ENCODE measurements at places on chromosomes 1 and 21.

GRCh38 chr1:221704306-221704705 is 37.6 kb downstream of the DUSP10 start:
- no peak for DNase-seq

- DNase-seq: no peak
Measured at GRCh38 chr1:72734415-72734814, 452.1 kb upstream of the NEGR1 start.

GRCh38 chr1:3614755-3615742 is 3.7 kb upstream of the MEGF6 start:
- DNase-seq: no peak

DNA sequence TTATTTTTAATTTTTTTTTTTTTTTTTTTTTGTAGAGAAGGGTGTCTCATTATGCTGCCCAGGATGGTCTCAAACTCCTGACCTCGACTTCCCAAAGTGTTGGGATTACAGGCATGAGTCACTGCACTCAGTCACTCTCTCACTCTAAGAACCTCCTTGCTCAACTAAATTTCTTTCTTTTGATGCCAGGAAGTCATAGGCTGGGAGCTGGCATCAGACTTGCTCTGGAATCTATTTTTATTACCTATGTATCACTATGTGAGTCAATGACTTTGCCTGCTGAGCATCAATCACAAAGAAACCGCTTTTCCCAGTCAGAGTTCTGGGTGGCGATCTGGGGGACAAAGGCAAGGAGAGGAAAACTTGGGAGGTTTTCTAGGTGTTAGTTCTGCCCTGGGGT is 35.5 kb upstream of the PARP1 start:
- DNase-seq: no peak

DNA sequence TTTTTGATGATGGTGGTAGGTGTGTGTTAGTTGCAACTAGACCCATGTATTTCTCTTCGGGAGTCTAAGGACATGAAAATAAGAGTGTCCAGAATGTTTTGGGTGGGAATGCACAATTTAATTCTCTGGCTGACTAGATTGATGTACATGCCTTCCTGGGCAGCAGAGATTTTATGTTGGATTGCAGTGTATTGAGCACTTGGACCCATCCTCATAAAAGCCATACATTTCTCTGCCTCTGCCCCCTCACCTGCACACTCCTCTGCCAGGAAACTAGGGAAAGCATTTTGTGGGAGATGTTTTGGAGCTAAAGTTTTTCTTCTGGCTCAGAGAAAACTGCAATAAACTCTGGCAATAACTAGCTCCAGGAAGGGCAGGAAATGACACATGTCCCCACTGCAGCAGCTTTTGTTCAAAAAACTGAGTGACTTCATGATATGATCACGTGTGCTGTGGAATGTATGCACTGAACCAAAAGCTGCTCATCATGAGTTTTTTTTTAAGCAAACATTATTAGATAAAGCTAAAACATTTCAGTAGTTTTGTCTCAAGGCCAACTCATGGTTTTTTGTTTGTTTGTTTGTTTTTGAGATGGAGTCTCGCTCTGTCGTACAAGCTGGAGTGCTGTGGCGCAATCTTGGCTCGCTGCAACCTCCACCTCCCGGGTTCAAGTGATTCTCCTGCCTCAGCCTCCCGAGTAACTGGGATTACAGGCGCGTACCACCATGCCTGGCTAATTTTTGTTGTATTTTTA is 17.6 kb downstream of the RIT1 start:
- DNase-seq: no peak

All from stimulated activated CD4-positive, alpha-beta T cell treated with anti-CD3 and anti-CD28 coated beads, Interleukin-15, amount 100 ng/mL, for 1 hour (primary cell).